HCEC 1CT (cell line): ENCODE measurements at places on chromosomes 16 and 17.

DNA sequence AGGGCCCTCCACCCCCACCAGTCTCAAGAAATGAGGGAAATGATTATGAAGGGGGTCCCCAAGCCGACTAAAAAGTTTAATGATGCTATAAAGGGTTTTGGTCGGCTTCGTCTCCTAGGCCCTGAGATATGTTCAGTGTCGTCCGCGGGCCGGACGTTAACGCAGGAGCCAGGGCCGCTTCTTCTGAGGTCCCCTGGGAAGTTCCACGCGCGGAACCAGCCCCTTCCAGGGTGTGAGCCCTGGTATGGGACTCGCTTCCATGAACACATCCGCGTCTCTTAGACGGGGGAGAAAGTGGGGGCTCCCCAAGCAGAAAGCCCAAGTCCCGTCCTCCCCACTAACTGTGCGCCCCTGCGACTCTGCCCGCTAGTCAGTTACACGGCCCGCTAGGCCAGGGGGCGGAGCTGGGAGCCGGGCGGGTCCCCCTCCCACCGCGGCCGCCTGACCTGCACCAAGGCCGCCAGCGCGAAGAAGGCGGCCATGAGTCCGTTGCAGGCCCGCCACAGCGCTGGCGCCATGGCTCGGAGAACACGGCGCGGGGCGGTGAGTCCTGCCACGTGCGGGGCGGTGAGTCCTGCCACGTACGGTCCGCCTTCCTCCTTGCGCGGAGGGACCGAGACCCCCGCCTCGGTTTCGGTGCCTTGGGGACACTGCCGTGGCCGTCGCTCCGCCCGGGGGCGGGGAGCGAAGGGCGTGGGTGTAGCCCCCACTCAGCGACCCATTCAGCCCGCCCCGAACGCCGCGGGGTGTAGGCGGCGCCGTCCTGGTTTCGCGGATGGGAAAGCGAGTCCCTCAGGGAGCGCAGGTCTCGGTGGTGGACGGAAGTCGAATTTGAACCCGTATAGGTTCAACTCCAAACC lies at the start of gene TMEM220:
TSS of gene TMEM220 (minus strand) at position 690 of the 860 bp plus-strand sequence. CDS start at position 518, 172 bp downstream.
- peak; percentile 62 for DNase-seq

DNA sequence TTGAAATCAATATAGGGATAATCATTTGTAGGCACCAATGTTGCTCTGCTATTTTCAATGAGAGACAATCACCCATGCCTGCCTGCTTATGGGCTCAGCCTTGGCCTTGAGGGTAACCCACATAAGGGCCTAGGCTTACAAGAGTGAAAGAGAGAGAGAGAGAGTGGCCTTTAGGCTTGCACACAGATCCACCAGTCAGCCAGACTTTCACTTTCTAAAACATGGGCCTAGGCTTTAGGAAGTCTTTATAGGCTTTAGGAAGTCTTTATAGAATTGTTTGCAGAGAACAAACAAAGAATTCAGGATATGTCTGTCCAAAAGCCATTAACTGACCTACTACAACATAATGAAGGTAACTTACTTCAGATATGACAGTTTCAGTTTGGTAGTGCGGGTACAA lies 3.4 kb downstream of the ABCA9 start:
- DNase-seq: no peak

DNA sequence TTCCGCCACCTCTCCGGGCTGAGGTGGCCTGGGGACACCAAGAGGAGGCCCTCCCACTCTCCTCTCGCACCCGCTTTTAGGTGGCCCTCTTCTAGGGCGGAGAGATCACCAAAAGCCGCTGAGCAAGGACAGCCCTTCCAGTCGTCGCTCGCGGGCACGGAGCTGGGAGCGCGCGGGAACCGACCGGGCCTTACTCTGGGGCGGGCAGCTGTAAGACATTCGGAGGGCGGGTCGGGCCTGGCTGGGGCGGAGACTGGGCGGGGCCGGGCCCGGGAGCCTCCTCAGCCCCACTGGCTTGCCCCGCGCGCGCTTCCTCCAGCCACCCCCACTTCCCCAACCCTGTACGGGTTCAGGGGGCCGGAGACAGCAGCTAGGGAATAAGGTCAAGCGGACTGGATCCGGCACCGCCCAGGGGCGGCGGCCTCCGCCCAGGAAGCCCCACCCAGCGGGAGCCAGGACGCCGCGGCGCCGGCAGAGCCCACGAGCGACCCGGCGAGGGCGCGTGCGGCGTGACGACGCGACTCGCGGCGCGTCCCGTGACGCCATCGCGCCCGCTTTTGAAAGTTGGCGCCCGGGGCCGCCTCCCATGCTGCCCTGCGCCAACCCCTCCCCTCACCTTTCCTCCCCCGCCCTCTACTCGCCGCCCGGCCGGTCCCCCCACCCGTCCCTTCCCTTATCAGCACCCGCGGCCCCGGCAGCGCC lies 351 bp upstream of the CTCF start:
- peak; percentile 98 for DNase-seq

DNA sequence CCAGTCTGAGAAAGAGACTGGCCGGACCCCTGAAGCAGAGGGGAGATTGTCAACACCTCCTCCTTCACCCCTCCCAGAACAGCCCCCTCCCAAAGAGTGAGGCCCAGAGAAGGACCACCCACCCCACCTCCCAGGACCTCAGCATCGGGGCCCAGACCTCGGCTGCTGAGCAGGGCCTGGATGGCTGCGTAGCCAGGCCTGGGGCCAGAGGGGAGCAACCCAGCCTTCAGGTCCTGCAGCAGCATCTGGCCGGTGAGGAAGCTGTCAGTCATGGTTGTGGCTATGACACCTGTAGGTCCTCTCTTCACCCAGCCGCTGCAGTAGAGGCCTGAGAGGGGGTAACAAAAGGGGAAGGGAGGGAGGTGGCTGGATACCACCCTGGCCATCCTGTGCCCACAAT lies 3.2 kb upstream of the GRIN2C start:
- no peak for DNase-seq

DNA sequence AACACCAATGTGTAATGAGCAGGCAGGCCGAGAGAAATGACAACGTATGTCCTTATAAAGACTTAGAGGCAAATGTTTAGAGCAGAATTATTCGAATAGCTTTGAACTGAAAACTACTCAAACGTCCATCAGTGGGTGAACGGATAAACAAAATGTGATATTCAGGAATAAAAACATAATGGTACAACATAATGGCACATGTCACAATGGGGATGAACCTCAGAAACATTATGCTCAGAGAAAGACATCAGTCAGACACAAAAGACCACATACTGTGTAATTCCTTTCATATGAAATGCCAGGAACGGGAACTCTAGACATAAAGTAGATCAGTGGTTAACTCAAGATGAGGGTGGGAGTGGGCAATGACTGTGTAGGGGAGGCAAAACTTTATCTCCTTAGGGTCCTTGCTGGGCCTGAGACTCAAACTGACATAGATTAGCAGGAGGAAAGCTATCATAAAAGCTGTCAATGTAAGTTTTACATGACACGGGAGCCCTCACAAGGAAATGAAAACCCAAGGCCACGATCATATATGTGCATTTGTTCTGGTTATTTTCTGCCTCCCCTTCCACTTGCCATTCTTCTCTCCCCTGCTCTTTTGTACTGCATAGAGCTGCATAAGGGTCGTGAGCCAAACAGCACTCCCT lies 14.8 kb upstream of the ARL4D start:
- no peak for DNase-seq

- DNase-seq: no peak
These were observed 19.2 kb upstream of the CACNG4 start for GRCh38 chr17:66945147-66945835.

- DNase-seq: no peak
These were observed 13.6 kb upstream of the TNS4 start for GRCh38 chr17:40515011-40515410.

GRCh38 chr17:31509805-31510177 lies 118.3 kb downstream of the RAB11FIP4 start:
- DNase-seq: no peak

- peak; percentile 84 for DNase-seq
These were observed 14.2 kb upstream of the RIPOR1 start for GRCh38 chr16:67514382-67514828.

DNA sequence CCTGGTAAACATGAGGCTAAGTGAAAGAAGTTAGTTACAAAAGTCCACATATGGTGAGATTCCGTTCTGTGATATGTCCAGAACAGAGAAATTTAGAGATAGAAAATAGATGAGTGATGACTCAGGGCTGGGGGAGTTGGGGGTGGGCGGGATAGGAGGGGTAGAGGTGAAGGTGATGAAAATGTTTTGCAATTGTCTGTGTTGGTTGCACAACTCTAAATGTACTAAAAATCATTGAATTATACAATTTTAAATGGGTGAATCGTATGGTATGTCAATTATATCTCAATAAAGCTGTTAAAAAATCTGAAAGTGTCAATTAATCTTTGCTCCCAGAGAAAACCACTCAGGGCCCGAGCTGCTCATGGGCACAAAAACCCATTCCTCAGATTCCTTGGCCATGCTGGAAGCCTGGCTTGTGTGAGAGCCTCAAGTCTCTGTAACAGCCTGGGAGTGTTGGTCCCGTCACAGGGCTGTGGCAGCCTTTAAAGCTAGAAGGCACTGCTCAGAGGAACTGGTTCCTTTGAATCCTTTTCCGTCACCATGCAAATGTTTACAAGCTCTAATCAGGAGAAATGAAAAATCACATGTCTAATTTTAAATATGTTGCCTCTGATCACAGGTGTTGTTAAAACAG lies 225.3 kb downstream of the WWOX start:
- DNase-seq: no peak

DNA sequence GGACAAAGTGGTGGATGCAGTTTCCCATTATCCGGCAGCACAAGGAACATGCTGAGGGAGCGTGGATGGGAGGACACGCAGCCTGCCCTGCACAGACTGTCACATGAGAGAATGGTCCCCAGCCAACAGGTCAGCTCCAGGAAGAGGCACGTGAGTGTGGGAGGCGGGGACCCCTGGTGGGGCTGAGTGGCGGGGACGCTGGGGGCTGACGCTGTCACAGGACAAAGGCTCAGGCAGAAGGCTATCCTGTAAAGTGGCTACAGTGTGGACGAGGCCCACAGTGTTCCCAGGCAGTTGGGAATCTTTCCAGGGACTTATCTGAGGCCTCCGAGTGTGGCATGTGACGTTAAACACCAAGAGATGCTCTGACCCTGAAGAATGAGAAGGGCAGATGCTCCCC lies 30.4 kb downstream of the MBTPS1 start:
- no peak for DNase-seq

- peak; percentile 79 for DNase-seq
These were observed 12.6 kb upstream of the RNF222 start for GRCh38 chr17:8409966-8410882.

GRCh38 chr17:82841921-82842596 lies 2.2 kb upstream of the ZNF750 start:
- DNase-seq: no peak

- DNase-seq: no peak
These were observed 21.0 kb upstream of the SLC12A3 start for GRCh38 chr16:56844056-56844455.

DNA sequence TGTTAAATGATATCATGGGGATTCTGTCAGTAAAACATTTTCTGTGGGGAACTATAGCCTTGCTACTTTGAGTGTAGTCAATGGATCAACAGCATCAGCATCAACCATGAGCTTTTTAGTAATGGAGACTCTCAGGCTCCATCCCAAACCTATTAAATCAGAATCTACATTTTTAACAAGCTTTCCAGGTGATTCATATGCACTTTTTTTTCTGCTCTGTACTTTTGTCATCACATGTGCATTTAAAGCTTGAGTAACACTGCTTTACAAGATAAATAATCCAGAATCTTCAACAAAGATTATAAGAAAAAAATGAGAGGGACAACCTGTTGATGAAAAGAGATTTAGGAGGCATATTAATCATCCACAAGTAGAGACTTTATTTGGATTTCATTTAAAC lies 23.5 kb downstream of the NUP93 start:
- peak; percentile 61 for DNase-seq

DNA sequence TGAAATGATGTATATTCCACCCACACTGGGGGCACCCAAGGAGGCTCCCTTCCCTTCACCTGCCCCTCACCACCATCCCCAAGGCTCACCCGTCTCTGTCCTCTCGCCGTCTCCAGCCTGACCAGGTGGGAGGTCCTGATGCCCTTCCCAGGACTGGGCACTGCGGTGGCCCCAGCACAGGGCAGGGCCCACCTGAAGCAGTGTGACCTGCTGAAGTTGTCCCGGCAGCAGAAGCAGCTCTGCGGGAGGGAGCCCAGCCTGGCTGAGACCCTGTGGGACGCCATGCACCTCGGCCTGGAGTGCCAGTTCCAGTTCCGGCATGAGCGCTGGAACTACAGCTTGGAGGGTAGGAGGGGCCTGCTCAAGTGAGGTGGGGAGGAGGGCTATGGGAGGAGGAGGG lies 9.9 kb downstream of the PPY start:
- no peak for DNase-seq

- DNase-seq: no peak
These were observed 9.5 kb downstream of the CYB561 start for GRCh38 chr17:63436523-63437110.

GRCh38 chr17:49588726-49589576 lies 13.3 kb downstream of the NXPH3 start:
- DNase-seq: peak; percentile 47

DNA sequence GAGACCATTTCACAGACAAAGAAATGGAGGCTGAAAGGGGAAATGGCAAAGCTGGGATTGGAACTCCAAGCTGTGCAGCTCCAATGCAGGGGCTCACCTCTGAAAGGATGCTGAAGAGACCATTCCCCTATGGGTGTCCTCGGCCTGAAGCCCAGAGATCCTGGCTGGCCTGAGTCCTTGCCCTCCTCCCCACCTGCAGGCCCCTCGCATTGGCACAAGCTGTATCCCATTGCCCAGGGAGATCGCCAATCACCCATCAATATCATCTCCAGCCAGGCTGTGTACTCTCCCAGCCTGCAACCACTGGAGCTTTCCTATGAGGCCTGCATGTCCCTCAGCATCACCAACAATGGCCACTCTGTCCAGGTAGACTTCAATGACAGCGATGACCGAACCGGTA lies 2.6 kb downstream of the CA7 start:
- no peak for DNase-seq
